ENCODE measurements at places on chromosomes 4 and X.

DNA sequence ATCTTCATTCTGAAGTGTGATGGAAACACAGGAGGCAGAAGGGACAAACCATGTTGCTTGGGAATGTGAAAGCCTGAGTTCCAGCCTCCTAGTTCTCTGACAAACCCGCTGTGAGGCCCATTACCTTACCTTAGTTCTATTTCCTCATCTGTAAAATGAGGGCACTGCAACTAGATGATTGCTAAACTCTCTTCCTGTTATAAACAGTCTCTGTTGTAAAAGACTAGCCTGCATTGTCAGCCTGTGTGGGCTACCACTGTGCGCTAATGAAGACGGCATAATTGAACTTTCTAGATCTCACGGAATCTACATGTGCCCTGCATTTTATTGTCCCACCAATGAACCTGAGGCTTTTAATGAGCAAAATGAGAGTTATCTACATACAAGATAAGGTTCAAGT is 147.2 kb downstream of the AFF2 start:
- no peak for DNase-seq

DNA sequence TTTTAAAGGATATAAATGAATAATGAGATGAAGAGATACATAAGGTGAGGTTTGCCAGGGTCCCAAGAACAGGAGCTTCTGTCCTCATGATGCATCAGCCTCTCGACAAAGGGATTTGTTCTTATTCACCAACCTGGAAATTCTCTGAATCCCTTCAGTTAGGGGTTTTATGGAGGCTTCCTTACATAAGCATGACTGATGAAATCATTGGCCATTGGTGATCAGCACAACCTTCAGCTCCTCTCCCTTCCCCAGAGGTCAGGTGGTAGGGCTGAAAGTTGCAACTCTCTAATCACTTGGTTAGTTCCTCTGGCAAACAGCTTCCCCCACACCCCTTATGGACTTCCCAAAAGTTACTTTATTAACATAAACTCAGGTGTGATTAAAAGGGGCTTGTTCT is 222.0 kb downstream of the SPRY1 start:
- DNase-seq = no peak

GRCh38 chr4:159055833-159056232 is 47.0 kb upstream of the RAPGEF2 start:
- no peak for DNase-seq

DNA sequence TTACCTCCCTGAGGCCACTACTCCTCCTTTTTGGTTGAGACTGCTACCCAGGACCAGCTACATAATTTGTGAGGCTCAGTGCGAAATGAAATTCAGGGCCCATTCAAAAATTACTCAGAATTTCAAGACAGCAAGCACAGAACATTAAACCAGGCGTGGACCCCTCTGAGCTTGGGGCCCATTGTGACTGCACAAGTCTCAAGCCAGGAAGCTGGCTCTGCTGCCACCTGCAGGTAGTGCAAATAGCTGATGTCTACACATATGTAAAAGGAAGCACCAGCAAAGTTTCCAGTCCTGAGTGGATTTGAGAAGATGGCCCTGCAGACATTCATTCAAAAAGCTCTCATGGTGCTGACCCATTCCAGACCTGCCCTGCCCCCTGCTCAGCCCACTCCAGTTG is 213.4 kb upstream of the LNX1 start:
- DNase-seq = no peak

- no peak for DNase-seq
Observed at GRCh38 chr4:101290654-101291053, 56.7 kb downstream of the PPP3CA start.

DNA sequence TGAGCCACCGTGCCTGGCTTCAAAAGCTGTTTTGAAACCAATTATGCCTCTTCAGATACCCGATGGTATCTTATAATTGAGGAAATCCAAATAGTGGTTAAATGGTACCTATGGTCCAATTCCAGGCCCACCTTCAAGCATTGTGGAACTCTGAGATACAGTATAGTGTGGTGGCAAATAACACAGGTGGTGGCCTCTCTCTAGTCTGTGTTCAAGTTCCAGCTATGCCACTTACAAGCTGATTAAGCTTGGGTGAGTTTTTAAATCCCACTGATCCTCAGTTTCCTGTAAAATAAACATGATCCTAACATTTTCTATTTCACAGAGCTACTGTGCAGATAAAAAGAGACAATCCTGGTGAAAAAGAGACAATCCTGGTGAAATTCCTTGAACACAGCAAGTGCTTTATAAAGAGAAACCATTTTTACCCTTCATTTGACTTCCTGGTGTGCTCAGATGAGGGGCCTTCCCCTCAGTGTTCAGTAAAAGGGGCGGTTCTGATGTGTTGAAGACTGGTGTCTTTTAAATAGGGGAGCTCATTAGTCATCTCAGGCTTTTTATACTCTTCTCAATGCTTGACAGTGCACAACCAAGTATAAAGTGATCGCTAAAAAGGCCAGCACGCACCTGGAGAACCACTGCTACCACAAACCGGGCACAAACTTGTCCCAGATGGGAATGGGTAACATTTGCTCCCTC is 30.8 kb upstream of the CD40LG start:
- no peak for DNase-seq

DNA sequence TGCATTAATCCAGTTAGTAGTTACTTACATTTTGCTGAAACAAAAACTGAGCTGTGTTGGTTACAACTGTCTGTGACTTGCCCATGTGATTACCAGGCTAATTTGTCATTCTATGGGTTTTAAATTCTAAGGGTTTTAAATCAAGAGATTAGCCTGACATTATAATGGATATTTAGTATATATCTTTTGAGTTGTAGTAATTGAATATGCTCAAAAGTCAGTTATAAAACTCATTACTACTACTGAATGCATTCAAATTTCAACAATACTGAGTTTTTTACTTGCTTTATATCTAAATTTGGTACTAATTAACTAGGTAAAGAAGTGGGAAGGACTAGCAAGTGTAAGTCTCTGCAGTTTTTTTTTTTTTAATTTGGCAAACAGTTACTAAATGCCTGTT is 14.7 kb downstream of the LARP7 start:
- no peak for DNase-seq

- DNase-seq = no peak
Observed at GRCh38 chrX:16870862-16871815, 977 bp upstream of the RBBP7 start.

- no peak for DNase-seq
Observed at GRCh38 chrX:136694431-136695087, 46.6 kb downstream of the CD40LG start.
